Stimulated activated CD8-positive, alpha-beta memory T cell treated with anti-CD3 and anti-CD28 coated beads, Interleukin-15, amount 100 ng/mL, for 48 hours (primary cell): ENCODE measurements at places on chromosomes 13 and 19.

GRCh38 chr13:40480915-40481516, 185.4 kb downstream of the FOXO1 start:
- DNase-seq = no peak

DNA sequence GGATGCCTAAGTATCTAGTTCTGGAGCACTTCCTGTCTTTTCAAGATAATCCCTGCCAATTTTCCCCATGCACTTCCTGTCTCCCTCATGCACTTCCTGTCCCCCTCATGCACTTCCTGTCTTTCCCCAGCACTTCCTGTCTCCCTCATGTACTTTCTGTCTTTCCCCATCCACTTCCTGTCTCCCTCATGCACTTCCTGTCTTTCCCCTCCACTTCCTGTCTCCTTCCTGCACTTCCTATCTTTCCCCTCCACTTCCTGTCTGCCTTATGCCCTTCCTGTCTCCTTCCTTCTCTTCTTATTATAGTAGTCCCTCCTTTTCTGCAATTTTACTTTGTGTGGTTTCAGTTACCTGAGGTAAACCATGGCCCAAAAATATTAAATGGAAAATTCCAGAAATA, 3.0 kb upstream of the TNNT1 start:
- no peak for DNase-seq

DNA sequence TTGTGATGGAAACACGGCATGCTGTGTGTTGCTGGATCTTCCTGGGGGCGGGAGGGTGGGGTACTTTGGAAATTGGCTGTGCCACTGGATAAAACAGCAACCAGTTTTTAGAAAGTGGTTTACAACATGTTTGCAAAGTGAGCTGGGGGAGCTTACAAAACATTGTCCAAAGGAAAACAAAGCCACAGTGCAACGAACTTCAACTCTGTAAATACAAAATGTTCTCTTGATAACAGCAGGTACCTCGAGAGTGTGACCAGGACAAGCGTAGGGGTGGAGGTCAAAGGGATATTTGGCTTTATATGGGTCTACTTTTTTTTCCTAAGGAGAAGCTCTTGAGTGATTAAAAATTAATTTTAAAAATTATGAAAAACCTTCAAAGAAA, 2.5 kb downstream of the IGSF23 start:
- no peak for DNase-seq

- DNase-seq = no peak
Measured at GRCh38 chr19:29239213-29239776, 26.3 kb upstream of the UQCRFS1 start.

- DNase-seq = no peak
Measured at GRCh38 chr13:84303035-84303434, 420.8 kb upstream of the SLITRK1 start.

DNA sequence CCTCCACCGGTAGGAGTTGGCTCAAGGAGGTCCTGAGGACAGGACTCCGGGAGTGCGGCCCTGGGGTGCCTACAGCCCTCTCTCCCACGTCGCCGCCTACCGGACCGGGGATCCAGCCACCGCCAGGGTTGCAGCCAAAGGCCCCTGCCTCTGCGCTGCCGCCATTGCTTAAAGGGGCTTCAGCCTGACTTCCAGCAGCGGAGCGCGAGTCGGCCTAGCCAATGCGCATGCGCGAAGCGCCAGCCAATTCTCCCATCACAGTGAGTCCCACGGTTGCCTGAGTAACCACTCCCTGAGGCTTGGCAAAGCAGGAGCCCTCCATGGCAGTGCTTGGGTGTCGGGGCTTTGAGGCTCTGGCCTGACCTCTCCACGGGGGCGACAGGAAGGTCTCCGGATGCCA, 21.5 kb upstream of the ZNF420 start:
- no peak for DNase-seq

DNA sequence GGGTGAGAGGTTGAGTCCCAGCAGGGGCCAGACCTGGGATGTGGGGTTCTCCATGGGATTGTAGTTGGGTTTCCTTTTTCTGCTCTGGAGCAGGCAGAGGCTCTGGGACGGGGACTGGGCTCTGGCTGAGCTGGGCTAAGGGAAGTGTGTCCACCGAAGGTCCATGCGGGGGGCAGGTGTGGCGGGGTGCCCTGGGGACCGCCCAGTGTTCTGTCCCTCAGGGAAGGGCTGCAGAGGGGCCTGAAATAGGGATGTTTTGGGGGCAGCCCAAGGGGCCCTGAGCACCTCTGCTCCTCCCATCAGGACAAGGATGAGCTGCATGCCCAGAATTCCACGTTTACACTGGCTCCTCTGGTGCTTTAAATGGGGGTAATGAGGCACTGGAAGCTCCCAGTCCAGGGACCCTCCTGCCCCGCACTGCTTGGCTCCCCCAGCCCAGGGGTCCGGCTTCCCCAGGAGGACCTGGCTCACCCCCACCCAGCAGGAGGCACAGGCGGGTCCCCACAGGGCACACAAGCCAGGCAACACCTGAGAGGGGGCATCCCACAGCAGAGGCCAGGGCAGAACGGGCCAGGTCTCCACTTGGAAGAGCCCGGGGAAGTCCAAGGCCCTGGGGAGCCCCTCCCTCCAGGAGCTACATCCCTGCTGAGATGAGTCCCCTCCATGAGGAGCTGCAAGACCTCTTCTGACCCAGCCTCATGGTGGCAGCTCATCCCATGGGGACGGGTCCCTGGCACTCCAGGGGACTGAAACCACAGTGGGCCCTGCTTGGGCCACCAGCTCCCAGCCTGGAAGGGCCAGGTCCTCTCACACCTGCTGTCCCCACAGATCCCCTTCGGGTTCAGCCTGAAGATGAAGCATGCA, 14.7 kb upstream of the ZNF14 start:
- DNase-seq = no peak

- no peak for DNase-seq
Measured at GRCh38 chr13:33081666-33082065, 65.4 kb downstream of the KL start.

GRCh38 chr19:48194844-48195830, 24.7 kb downstream of the ZSWIM9 start:
- no peak for DNase-seq

- no peak for DNase-seq
Measured at GRCh38 chr13:113427562-113428468, 25.5 kb downstream of the ADPRHL1 start.

DNA sequence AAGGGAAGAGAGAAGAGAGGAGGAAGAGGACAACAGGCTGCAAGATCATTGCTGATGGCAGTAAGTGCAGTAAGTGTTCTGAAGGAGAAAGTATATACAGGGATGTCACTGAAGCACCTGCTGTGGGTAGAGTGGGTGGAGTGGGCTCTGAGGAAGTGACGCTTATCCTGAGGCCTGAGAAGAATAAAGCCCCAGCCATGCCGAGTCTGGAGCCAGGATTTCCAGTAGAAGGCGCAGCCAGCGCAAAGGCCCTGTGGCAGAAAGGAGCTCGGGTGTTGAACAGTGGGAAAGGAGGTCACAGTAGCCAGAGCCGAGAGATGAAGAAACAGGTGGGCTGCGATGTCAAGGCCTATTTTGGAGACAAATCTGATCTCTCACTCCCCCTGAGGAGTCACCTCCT, 31.8 kb upstream of the ADGRE5 start:
- DNase-seq = no peak

- no peak for DNase-seq
Measured at GRCh38 chr13:50760751-50761150, 82.7 kb downstream of the DLEU7 start.

DNA sequence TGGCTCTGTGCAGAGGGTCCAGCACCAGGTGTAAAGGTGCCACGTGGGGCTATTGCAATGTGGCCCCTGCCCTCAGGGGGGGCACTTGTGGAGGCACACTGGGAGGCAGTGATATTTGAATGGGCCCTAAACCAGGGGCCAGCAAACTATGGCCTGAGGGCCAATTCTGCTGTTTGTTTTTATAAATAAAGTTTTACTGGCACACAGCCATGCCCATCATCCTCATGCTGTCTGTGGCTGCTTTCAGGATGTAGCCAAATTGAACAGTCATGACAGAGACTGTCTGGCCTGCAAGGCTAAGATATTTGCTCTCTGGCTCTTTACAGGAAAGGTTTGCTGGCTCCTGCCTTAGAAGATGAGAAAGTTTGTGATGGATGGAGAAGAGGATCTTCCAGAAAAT, 33.9 kb upstream of the RANBP3 start:
- DNase-seq = no peak

GRCh38 chr13:30504081-30504480, 38.3 kb upstream of the HMGB1 start:
- no peak for DNase-seq
